ENCODE measurements at places on chromosomes 3 and 15.

- peak; percentile 51 for DNase-seq
Measured at GRCh38 chr15:81133782-81134461, at the start of gene CFAP161. TSS of gene CFAP161 (plus strand) at chr15:81134270. CDS start at chr15:81134330, 60 bp downstream.

- DNase-seq, result no peak
Measured at GRCh38 chr3:155690921-155691320, 54.0 kb downstream of the PLCH1 start.

GRCh38 chr15:89513284-89513683 lies 16.9 kb upstream of the RHCG start:
- DNase-seq, result no peak

- DNase-seq, result no peak
Measured at GRCh38 chr3:5151586-5151985, 29.5 kb downstream of the ARL8B start.

DNA sequence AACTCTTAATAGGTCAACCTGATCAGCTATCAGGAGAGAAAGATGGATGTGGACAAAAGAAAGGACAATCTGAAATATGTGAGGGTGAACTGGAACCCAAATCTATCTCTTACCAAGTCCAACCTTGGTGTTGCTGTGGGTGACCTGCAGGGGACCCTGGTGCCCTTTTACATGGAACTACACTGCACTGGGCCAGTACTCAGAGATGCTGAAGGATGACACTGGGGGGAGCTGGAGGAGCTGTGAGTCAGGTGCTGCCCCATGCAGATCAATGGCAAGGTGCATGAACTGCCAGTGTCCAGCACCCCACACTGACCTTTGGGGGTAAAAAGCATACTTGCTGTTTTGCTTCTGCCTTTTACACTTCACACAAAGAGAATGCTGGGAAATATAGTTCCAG lies 55.6 kb upstream of the TBC1D5 start:
- DNase-seq, result no peak

DNA sequence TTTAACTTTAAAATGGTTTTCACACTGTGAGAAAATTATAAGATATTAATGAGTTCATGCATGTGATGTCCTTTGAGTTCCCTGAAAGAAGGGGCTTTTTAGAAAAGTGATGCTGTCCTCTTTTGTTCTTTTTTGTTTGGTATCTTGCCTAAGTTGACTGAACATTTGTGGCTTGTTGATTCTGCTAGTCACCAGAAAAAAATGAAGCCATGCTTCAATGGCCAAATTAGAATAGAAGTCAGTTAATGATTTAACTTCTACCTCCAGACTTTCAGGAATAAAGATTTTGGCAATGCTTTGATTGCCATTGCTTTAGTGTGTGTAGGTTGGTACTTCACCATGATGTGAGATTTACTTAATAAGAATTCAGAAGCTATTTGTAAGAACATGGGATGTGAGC lies 260.6 kb upstream of the NECTIN3 start:
- no peak for DNase-seq

DNA sequence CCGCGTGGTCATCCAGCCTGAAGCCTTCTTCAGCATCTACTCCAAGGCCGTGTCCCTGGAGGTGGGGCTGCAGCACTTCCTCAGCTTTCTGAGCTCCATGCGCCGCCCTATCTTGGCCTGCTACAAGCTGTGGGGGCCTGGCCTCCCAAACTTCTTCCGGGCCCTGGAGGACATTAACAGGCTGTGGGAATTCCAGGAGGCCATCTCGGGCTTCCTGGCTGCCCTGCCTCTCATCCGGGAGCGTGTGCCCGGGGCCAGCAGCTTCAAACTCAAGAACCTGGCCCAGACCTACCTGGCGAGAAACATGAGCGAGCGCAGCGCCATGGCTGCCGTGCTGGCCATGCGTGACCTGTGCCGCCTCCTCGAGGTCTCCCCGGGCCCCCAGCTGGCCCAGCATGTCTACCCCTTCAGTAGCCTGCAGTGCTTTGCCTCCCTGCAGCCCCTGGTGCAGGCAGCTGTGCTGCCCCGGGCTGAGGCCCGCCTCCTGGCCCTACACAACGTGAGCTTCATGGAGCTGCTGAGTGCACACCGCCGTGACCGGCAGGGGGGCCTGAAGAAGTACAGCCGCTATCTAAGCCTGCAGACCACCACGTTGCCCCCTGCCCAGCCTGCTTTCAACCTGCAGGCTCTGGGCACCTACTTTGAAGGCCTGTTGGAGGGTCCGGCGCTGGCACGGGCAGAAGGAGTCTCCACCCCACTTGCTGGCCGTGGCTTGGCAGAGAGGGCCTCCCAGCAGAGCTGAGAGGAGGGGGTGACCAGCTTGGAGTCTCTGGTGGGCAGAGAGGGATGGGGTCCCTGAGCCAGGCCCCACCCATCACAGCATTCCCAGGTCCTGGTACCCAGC lies 37.9 kb downstream of the GOLGA6A start:
- DNase-seq, result no peak

- DNase-seq, result no peak
Measured at GRCh38 chr15:29669823-29670222, 152.4 kb downstream of the TJP1 start.

DNA sequence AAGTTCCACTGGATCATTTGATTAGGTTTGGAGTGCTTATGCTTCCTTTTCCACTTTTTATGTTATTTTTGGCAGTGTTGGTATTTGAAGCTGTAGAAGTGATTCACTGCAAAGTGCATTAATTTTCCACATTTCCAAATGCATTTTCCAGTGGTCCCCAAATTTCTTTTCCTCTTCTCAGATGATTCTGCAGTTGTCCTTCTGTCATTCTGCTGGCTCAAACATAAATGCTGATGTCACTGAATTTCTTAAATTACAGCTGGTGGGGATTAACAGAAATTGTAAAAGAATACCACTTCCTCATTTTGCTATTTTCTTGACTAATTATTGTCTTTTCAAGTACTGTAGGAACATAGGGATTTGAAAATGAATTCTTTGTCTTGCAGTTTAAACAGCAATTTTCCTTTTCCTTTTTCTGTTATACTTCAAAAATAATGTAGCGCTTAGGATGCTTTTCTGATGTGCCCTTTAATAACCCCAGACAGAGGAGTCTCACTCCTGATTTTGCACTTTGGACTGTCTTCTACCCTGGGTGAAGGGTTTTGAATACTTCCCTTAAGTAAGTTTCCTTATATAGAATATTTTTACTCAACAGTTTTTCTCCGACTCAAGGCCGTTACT lies 25.0 kb downstream of the MITF start:
- DNase-seq, result no peak

GRCh38 chr3:51813539-51813938 lies 34.5 kb upstream of the IQCF6 start:
- DNase-seq, result no peak

DNA sequence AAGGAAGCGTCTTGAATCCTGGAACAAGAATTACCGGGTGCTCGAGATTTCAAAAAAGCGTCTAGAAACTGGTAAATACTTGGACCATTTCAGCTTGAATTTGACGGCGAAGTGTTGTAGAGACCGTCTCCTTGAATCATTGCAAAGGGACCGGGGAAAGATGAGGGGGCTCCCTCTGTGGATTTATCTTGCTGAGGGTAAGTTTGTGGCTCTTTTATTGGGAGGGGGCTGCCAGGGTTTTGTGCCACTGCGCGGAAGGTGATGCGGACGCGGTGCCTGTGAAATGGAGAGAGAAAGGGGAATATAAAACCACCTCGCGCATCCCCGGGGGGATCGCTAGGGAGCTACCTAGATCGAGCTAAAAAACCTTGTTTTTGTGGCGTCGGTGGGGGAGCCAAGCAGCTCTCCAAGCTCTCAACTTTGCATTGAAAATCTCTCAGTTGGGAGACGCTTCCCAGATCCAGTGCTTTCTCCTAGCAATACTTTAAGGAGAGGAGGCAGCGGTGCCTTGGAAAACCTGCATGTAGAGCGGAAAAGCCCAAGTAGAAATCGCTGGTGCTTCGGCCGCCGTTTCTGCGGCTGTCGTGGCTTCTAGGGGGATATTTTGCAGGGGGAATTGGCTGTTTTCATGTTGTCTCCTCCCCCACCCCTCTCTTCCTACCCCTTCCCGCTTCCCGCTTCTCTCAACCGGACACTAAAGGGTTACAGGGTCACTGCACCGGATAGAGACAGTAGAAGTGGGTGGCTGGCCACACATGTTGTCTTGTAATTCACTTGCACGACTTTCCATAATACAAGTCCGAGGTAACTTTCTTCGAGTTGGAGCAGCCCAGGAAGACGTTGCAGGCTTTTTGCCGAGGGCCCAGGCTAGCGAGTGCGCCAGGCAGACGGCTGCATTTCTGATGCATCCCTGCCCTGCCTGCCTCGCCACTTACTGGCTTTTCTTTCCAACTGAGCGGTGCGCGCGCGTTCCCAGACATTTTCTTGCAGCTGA lies 187.6 kb downstream of the NLGN1 start:
- peak; percentile 34 for DNase-seq

DNA sequence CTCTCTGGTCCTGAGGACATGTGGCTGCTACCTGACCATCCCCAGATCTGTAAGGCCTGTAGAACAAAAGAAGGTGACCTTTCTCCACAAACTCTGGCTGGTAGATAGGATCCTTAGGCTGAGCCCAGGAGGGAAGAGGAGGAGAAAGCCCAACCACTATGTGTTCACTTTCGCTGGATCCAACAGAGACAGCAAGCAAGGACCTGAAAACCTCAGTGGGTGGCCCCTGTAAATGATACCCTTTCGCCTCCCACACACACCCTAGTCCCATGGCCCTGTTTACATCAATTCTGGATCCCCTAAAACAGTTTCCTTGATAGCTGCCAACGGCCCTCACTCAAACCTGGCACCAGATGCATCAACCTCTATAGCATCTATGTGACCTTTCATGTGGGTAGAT lies 22.4 kb downstream of the CCDC12 start:
- DNase-seq, result no peak

- no peak for DNase-seq
Measured at GRCh38 chr3:111768571-111769100, 90.4 kb upstream of the PHLDB2 start.

DNA sequence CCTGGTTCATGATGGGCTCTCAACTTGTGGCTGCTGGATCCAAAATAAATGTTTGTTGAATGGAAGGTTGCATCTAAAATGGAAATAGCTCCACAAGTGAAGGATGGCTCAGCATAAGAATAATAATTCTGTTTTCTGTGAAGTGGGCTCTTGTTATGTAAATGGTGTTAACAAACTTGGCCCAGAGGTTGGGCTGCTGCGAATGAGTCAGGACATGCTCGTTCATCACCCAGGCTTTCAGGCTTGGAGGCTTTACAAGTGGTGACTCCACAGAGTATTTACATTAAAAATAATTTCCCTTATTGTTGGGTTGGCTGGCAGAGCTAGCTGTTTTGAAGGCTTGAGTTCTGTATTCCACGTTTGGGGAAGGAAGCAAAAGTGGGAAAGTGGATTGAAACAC lies 60.5 kb downstream of the ITGB5 start:
- no peak for DNase-seq

GRCh38 chr3:126124896-126125295 lies 41.0 kb upstream of the SLC41A3 start:
- DNase-seq, result no peak

DNA sequence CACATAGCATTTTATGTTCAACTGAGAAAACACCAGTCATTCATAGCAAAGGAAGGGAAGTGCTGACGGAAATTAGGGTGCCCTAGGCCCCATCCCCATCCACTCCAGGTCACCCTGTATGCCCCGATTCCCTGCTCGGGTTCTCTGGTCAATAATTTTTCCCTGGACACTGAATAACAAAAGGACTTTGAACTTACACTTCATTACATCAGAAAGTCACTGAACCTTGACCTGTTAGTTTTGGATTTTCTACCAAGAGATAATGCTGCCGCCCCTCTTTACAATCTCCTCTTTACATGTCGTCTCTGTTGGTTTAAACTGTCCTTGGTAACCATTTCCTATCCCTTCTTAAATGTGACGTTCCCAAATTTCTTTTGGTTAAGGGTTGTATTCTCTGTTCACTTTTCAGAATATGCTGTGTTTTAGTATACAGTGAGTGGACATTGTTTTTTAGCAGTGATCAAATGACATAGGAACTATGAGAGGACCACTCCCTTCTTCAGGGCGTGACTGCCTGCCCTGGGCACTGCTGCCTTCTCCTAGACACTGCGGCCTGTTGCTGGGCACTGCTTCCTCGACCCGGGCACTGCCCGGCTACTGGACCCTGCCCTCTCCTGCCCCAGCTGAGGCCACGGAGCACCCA lies 13.6 kb upstream of the AHSG start:
- DNase-seq, result no peak

GRCh38 chr3:134449951-134450350 lies 35.8 kb downstream of the ANAPC13 start:
- peak; percentile 48 for DNase-seq

- DNase-seq, result no peak
Measured at GRCh38 chr3:82498186-82498585, 736.7 kb upstream of the GBE1 start.

Data from DMS 273 treated with DMSO at 0.1 percent for 48 hours (cell line).